ENCODE measurements at places on chromosomes 1 and 21.

DNA sequence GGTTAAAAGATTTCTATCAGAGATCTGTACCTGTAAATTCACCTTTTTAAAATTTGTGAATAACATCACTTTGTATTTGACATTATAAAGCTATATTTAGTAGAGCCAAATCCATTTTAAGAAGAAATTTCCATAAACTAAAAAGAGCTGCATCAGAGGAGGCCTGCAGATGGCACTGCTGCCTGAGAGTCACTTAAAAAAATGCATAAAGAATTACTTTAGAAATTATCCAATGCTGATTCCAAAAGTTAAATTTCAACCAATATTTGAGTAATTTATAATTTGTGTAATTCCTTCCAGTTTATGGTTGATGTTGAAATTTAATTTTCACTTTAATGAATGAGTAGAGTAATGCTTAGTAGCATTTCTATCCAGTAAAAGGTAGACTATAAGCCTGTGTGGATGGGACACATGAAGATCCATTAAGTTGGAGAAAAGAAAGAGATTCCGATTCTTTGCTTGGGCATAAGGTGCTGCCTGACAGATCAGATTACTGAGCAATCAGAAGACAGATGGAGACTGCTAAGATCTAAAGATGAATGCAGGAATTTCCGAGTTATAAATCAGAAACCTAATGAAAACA is 20.7 kb upstream of the RPE65 start:
- DNase-seq, result no peak

- peak; percentile 63 for DNase-seq
These were observed at the start of gene CENPS for GRCh38 chr1:10430216-10431069. Gene CENPS, plus strand, starts transcription at chr1:10430433. Its CDS starts 85 bp downstream, at chr1:10430518.

DNA sequence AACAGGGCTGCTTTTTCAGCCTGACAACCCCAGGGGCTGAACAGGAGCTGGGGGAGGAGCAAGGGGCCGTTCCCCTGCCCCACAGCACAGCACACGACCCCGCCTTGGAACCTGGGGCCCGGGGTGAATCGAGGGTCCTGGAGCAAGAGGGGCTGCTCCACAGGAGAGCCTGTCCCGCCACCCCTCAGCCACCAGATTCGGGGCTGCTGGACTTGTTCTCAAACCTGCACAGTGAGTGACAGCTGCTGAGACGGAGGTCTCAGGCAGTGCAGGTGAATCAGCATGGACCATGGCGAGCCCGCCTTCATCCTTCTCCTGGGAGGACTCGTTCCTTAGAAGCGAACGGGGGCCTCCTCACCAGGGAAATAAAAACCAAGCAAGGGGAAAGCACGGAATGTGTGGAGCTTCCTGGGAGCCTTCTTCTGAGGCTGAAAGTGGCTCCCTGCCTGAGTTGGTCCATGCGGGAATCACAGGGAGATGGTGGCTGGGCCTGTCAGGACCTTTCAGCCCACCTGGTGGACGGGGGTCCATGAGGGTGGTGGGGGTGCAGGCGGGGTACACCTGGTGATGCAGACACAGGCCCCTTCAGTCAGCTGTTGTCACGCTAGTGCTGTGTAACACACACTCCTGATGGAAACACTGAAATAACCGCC is 125.4 kb downstream of the SIK1 start:
- no peak for DNase-seq

GRCh38 chr1:200304171-200304570 is 105.7 kb downstream of the ZNF281 start:
- no peak for DNase-seq

DNA sequence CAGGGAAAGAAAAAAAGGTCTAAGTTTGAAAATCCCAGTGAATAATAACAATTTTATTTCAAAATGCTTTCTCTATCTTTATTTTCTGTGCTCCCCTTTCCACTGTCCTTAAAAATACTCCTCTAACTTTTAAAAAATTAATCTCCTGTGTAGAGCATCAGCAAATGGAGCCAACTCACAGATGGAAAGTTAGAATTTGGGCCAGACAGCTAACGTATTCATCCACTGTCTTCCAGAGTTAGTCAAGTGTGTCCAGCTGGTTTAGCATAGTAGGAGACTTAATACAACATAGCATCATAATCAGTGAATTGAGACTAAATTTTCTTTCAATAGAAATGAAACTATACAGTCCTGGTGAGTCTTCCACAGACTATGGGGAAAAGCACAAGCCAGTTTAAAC is 419.0 kb upstream of the LRRC7 start:
- DNase-seq, result no peak

DNA sequence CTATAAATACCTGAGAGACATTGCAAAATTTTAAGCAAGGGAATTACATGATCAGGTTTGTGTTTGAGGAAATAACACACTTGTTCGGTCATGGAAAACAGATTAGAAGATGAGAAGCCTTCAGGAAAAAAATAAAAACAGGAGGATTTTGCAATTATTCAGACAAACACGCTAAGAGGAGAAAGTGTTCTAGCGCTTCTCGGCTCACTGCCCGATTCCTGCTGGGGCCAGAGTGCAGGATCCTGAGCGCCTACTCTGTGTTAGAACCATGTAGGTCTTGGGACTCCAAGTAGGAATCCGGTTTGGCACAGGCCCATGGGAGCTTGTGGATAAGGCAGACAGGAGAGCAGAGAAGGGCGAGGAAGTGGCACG is 8.1 kb upstream of the PRELP start:
- DNase-seq, result no peak

DNA sequence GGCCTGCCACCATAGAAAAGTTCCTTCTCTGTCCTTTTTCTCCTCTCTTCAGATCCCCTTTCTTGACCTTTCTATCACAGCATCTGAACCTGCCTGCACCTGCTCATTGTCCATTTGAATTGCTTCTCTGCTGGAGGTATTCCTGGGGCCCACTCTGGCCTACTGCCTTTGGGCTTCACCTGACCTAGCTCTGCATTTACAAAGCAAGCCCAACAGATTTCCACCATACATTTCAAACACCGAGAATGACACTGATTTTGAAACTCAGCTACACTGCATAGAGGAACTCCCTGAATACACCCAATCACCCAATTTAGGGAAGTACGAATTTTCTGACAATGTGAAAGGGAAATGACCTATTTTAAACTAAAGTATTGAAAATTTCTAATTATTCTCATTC is 284.5 kb upstream of the USP25 start:
- DNase-seq, result no peak

DNA sequence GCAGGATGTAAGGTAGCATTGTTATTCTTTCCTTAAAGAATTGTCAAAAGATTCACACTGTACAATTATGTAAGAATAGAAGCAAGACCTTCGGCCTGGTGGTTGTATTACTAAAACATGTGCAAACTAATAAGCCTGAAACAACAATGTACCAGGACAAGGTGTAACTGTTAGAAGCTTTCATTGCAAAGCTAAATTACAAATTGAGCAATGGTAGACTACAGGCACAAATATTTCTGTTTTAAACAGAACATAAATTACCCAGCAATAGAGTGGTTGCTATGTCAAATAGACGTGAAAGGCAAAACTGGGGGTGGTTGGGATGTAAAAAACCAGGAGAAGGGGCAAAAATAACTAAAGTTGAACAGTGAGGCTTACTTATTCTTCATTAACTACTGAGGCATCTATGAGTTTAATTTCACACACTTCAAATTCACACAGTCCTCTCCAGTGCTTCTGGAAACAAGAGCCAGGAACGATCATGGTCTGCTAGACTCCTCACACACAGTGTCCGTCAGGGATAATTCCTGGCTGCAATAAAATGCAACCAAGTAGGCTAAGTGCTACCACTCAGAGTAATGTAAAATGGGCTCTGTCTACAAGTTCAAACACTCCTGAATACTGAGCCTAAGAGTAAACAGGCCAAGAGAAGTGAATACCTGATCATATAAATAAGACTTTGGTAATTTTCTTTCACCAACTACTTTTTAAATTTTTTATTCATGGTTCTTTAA is 39.3 kb upstream of the C1orf198 start:
- DNase-seq, result no peak

DNA sequence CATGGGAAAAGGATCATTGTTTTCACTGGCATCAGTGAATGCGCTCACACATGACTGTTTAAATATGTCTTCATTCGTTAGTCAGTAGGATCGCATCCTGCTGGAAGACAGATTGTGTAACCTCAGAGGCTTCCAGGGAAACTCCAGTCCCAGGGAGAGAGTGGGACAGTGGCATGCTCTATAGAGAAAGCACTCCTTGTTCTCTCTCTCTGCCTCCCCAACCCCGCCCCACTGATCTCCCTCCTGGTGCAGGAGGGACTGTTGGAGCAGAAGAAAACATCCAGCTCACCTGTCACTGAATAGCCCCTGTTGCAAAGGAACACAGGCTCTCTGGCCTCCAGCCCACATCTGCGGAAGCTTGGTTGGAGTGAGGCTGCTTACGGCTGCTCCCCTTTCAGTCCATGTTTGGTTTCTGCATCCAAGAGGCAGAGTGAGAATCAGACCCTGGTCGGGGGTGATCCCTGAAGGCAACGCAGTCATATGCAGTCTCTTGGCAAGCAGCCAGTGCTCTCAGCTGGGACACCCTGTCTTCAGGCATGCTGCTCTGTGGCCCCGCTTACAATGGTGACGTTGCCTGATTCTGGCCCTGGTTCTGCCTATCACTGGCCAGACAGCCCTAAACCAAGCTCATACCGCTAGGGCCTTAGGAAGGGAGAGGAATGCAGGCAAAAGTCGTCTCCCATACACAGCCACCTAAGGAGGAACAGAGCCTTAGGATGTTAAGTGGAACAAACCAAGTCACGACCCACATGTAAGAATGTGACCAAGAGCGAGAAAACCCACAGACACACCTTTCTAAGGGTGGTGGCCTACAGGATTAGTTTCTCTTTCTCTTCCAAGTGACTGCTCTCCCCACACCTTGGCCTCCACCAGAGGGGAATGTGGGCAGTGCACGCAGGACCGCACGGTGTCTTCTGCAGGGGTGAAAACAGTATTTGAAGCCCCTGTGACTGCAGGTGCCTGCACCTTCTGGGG is 39.7 kb downstream of the BACE2 start:
- peak; percentile 31 for DNase-seq

- DNase-seq, result no peak
These were observed 13.7 kb downstream of the LGR6 start for GRCh38 chr1:202207292-202207691.

DNA sequence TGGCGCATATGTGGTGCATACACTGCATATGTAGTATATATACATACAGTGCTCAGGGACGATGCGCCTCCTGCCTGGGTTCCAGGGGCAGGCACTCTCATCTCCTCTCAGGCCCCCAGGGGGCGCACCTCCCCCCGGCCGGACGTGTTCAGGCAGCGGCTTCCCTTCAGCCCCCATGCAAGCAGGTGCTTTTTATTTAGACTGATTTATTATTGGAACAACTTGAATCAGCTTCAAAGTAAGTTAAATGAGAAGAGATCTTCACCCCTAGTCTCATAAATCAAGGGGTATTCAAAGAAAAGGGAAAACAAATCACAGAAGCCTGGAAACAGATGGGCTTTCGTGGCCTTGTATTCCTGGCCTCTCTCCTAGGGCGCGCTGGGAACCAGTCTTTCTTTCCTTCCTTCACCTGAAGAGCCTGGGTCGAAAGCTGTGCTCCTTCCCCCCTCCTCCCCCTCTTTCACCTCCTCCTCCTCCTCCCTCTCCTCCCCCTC is 64.6 kb downstream of the UBIAD1 start:
- DNase-seq, result no peak

DNA sequence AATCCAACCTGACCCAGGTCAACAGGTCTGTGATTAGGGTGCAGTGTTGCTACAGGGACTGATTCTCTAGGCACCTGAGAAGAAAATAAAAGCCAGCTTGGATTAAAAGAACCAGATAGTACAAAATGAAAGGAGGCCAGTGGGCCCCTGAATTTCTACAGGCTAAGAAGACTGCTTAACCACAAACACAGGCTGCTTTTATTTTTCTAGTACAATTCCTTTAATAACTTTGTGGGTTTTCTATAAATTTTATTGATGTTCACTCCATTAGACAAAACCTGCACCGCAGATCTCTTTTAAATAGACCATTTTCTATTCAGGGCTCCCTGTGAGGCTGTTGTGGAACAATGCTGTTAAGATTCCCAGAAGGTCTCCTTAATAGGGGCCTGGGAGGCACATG is 9.7 kb upstream of the PRMT2 start:
- no peak for DNase-seq

DNA sequence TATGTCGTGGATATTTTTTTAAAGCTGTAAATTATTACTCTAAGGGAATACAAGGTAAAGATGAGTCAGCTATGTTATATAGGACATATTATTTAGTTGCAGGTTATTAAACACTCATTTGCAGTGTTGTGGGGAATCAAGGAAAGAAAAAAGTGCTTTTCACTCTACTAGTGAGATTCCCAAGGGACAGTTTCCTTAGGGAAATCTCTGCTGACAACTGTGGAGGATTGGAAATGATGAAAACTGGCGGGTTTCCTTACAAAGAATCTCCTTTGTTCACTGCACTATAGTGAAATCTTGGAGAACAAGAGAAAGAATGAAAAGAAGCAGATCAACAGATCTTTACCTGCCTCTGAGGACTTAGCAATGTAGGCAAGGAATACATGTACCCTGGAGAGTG is 24.5 kb upstream of the TRIM45 start:
- no peak for DNase-seq

DNA sequence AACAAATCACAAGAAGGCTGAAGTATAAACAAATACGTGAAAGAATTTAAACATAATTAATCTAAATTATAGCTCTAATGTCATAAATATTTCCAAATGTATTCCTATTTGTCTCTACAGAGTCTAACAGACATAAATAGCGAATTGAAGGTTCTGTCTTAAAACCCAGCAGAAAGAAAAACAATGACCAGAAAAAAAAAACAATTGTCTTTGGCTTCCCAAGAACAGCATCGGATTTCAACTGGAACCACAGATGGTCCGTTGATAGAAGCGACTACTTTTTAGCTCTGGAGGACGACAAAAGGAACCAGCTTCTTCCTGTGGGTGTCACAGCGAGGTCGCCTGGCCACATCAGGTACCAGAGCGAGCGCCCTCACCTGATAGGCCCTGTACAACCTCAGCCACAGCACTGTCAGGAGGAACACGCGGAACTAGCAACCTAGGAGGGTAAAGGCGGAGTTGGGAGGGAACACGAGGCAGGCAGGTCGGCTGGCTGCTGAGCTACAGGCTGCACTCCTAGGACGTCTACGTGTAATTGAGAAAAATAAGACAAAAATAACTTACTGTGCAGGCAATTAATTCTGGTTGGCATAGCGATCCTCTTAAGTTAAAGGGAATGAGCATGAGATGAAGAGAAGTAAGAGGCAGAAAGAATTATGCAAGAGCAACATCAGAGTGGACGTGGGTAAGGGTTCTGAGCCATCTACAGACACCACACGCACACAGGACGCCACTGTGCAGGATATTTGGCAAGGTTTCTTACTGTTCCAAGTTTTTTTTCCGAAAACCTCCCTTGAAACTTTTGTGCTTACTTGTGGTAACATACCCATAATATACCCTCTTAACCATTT is 16.7 kb upstream of the PRDM15 start:
- no peak for DNase-seq
